ENCODE measurements at places on chromosomes 2 and 18. TPM values are rescaled to one million over a fixed set of nuclear protein-coding genes. Genes with fewer than 3 reads are reported as not detected.

The CHN1 gene
- total RNA-seq = 14.1 TPM

The ANKRD30B gene
- not detected for total RNA-seq

The SCN7A gene
- total RNA-seq = 3.6 TPM

DNA sequence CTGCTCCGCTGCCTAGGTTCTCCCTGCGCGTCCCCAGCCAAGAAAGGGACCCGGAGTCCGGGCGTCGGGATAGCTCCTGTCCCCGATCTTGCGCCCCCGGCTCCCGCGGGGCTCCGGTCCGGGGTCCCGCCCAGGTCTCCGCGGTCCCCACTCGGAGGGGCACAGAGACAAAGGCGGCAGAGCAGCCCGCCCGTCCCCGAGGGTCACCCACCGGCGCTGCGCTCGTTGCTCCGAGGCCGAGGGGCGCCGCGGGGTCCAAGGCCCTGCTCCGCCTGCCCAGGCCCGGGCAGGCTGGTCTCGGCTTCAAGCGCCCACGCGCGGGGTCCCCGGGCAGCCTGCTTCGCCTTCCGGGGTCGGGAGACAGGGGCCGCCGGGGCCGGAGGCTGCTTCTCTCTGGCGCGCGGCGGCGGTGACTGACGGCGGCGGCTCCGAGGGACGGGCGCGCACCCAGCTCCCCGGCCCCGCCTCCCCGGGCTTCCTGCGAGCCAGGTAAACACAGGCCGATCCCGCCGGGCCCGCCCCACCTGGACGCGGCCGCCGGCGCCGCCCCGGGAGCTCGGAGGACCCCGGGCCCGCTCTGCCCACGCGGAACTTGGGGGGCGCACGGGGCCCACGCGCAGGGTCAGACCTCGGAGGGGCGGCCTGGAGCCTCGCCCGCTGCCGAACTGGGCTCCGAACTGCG, at the start of gene MBP:
TSS of gene MBP (minus strand) at position 415 of the 682 bp plus-strand sequence. CDS start 27,522 bp downstream, outside the sequence.
- no peaks in the 10 kb centered on the region for H3K36me3 ChIP-seq
- H3K4me1 ChIP-seq = peaks cover 14% of the 10 kb centered on the region
- peak; percentile 94 for DNase-seq
- peak within 1 kb of the TSS; percentile 92 for H3K27ac ChIP-seq
- peak within 1 kb of the TSS; percentile 71 for H3K4me3 ChIP-seq

DNA sequence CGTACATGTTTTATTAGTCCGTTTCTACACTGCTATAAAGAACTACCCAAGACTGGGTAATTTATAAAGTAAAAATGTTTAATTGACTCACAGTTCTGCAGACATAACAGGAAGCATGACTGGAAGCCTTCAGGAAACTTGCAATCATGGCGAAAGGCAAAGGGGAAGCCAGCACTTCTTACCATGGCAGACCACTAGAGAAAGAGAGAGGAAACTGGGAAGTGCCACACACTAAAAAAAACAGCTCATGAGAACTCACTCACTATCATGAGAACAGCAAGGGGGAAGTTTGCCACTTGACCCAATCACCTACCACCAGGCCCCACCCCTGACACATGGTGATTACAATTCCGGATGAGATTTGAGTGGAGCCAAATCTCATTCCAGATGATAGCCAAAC, 466.2 kb downstream of the IRS1 start:
- H3K4me3 ChIP-seq = no peak overlapping the region
- H3K27me3 ChIP-seq = no peaks in the 10 kb centered on the region
- no peaks in the 10 kb centered on the region for H3K4me1 ChIP-seq
- no peaks in the 10 kb centered on the region for H3K36me3 ChIP-seq
- H3K27ac ChIP-seq = no peak overlapping the region

- no peak overlapping the region for H3K4me3 ChIP-seq
- no peaks in the 10 kb centered on the region for H3K4me1 ChIP-seq
- H3K27ac ChIP-seq = no peak overlapping the region
- DNase-seq = no peak
- H3K27me3 ChIP-seq = no peaks in the 10 kb centered on the region
- no peaks in the 10 kb centered on the region for H3K36me3 ChIP-seq
Measured at GRCh38 chr2:100057901-100058261, 84.5 kb downstream of the AFF3 start.

DNA sequence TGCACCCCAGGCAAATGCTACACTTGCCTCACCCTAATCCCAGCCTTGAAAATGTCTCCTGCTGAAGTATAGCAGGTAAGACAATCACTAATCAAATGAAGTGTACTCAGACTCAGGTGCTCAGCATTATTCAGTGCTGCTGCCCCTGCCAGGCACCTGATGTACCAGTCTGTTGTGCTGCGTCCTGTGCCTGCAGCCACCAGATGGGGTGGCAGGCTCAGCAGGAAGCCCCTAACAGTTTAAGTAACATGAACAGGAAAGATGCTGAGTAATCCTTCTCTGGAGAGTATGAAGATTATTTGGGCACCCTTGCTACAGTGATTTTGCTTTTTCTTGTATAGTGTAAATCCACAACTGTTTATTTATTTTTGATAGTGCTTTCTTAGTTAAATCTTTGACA, 69.1 kb downstream of the TACR1 start:
- no peak overlapping the region for H3K27ac ChIP-seq
- peaks cover 3% of the 10 kb centered on the region for H3K4me1 ChIP-seq
- H3K27me3 ChIP-seq = no peaks in the 10 kb centered on the region
- H3K4me3 ChIP-seq = no peak overlapping the region
- DNase-seq = peak; percentile 21

GRCh38 chr2:98706591-98706990, 24.3 kb downstream of the MGAT4A start:
- no peak overlapping the region for H3K4me3 ChIP-seq
- no peak overlapping the region for H3K27ac ChIP-seq
- no peak for DNase-seq
- H3K4me1 ChIP-seq = peaks cover 4% of the 10 kb centered on the region
- no peaks in the 10 kb centered on the region for H3K27me3 ChIP-seq
- no peaks in the 10 kb centered on the region for H3K36me3 ChIP-seq

- H3K27me3 ChIP-seq = no peaks in the 10 kb centered on the region
- H3K4me3 ChIP-seq = no peak overlapping the region
- peaks cover 4% of the 10 kb centered on the region for H3K4me1 ChIP-seq
- DNase-seq = peak; percentile 43
- no peak overlapping the region for H3K27ac ChIP-seq
- H3K36me3 ChIP-seq = no peaks in the 10 kb centered on the region
Measured at GRCh38 chr2:122001441-122001874, 246.0 kb downstream of the TSN start.

- no peak overlapping the region for H3K4me3 ChIP-seq
- H3K4me1 ChIP-seq = no peaks in the 10 kb centered on the region
- no peak overlapping the region for H3K27ac ChIP-seq
- H3K36me3 ChIP-seq = no peaks in the 10 kb centered on the region
Measured at GRCh38 chr2:211709389-211709788, 829.2 kb downstream of the ERBB4 start.

GRCh38 chr2:179884193-179884592, 22.8 kb upstream of the ZNF385B start:
- no peaks in the 10 kb centered on the region for H3K4me1 ChIP-seq
- no peaks in the 10 kb centered on the region for H3K36me3 ChIP-seq
- DNase-seq = no peak
- no peak overlapping the region for H3K4me3 ChIP-seq
- no peak overlapping the region for H3K27ac ChIP-seq
